ENCODE measurements at places on chromosomes 11 and 22.

DNA sequence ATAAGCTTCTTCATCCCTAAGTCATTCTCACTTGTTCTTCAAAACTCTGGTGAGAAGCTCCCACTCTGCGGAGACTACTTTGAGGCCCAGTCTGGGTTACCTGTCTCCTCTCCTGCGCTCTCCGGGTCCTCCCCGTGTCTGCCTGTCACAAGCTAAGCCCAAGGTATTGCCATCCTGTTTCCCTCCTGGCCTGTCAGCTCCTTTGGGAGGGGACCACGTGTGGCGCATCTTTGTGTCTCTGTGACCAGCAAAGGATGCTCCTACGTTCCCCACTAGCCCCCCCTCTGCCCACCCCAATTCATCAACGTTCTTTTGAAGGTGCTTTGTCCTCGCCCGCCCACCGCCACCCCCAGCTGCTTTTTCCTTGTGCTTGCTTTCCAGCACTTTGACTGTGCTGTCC lies 31.8 kb upstream of the FBLN1 start:
- DNase-seq: peak; percentile 25

- no peak for DNase-seq
Measured at GRCh38 chr11:4704054-4704789, at the start of gene MMP26. MMP26 (plus strand) TSS chr11:4704784.

DNA sequence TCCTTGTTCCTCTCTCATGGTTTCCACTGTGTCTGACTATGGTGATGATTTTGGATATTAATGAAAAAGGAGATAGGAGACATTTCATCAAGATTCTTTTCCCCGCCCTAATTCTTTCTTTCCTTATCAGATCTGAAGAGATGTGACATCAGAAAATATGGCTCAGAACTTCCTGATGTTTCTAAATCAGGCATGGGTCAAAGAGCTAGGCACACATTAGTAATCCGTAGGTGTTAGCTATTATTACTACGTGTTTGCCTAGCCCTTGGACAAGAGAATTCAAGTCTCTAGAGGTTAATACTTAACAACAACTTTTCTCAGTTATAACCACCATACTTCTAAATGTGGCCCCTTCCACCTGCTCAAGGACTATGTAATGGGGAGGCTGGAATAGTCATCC lies 5.8 kb downstream of the JOSD1 start:
- DNase-seq: no peak

DNA sequence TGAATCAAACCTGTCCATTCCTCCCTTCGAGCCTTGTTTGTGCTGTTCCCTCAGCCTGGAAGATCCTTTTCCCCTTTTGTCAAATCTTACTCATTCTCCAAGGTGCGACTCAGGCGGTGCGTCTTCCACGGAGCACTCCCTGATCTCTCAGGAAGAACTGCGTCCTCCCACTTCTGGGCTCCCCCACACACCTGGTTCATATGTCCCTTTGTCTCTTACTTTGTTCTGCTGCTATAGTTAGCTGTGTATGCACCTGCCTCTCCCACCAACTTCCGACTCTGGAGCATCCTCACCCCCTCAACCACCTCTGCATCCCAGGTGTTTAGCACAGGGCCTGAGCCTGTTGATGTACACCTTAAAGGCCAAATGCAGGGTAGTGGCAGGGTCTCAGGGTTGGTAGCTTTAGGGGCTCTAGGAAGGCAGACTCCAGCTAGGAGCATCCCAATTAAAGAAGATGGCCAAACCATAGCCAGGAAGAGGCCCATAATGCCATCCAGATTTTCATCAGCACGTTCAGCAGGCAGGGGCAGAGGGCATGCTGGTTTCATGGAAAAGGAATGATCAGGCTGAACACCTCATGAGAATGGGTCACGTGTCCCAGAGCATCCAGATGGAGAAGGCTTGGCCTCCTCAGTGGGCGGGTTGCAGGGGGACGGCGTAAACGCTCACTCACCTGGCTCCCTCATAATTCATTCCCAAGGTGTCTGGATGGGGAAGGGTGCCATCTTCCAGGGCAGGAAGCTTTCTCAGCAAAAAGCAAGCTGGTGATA lies 20.1 kb downstream of the PTPN5 start:
- DNase-seq: no peak

DNA sequence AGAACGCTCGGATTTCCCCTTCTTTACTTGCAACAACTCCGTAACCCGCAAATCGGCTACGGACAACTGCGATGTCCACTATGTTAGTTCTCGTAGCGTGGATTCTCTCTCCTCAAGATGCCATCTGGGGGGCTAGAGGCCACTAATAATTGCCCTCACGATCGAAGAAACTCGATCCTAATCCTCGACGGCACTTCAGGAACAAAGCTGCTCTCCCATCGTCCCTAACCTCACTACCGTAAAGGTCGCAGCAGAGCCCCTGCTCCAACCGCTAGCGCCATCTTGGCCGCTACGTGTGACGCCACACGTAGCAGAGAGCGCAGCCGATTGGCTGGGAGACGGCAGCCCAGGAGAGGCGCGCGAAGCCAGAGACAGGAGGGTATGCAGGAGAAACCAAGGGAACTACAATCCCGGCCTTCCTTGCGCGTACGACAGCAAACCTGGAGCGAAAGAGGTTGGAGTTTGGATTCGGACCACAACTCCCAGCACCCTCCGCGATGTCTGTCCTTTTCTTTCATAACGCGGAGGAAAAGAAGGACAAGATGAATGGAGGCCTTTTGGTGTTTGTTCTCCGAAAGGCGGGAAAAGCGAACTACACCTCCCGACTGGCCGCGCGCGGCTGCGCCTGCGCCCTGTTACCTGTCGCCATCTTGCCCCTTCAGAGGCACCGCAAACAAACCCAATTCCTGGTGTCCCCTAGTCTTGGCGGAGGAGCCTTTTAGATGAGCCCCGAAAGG lies at the start of gene EMSY:
TSS of gene EMSY (plus strand) at position 635 of the 737 bp plus-strand sequence. CDS start 1,921 bp downstream, outside the sequence.
- peak; percentile 97 for DNase-seq

DNA sequence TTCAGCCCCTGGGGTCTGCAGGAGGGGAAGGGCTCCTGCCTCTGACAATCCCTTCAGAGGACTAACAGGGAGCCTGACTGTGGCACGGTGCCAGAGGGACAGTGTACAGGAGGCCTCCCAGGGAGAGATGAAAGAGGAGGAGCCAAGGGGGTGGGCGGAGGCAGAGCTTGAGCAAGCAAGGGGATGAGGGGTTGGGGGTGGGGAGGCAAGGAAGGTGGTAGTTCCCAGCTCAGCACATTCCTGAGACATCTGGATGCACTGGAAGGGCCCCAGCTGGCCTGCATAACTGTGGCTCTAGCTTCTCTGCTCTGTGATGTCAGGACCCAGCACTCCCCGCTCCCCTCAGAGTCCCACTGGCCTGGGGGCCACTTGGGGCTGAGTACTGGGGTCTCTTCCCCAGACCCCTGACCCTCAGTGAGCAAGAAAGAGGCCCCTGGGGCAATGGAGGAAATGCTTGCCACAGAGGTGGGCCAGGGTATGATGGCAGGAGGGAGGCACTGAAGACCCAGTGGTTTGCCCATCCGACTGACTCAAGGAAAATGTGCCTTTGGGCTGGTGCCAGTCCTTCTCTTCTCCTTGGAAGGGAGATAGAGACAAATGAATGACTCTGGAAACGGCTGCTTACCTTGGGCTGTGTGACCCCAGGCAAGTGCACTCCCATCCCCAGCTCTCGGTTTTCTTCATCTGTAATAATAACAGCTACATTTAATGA lies 13.3 kb downstream of the CREB3L1 start:
- no peak for DNase-seq

GRCh38 chr11:133957900-133958299 lies 1.1 kb upstream of the IGSF9B start:
- no peak for DNase-seq

Data from activated effector memory CD4-positive, alpha-beta T cell treated with anti-CD3 and anti-CD28 coated beads, Interleukin-2, amount 50 U/mL, for 16 hours (primary cell).